Activated naive CD4-positive, alpha-beta T cell treated with anti-CD3 and anti-CD28 coated beads, Interleukin-2, amount 50 U/mL, for 72 hours (primary cell): ENCODE measurements at places on chromosomes 6 and 20. TPM values are rescaled to one million over a fixed set of nuclear protein-coding genes. Genes with fewer than 3 reads are reported as not detected.

BAK1 gene
- total RNA-seq: 57.0 TPM

CD40 gene
- 10.0 TPM for total RNA-seq

HS3ST5 gene
- total RNA-seq: not detected

FOXS1 gene
- total RNA-seq: not detected

CEP162 gene
- 4.9 TPM for total RNA-seq

PROCR gene
- 3.1 TPM for total RNA-seq

- DNase-seq: no peak
These were observed 350 bp downstream of the HELZ2 start for GRCh38 chr20:63573647-63574131.

DNA sequence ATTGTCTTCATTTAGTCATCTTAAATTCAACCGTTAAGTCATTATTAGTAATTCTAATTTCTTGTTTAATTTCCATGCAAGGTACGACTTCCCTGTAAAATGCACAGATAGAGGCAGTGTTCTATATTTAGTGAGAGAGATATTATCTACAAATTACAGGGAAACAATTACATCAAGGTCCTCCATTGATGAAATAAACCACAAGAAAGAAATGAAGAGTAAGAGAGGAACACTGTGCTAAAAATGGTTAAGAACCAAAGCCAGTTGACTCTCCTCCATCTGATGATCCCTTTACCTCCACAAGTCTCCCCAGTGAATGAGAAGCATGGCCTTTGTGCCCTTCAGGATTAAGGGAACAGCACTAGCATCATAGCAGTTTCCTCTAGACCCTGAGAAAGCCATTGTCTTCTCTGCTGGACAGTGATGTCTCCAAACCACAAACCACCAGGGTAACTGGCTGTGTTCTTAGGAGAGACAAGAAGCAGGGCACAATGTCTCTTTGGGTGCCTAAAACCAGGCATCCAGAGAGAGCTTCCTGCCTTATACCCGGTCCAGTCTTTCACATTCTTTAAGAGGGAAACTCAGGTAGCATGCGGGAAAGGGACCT, 38.1 kb downstream of the IRF4 start:
- no peak for DNase-seq

DNA sequence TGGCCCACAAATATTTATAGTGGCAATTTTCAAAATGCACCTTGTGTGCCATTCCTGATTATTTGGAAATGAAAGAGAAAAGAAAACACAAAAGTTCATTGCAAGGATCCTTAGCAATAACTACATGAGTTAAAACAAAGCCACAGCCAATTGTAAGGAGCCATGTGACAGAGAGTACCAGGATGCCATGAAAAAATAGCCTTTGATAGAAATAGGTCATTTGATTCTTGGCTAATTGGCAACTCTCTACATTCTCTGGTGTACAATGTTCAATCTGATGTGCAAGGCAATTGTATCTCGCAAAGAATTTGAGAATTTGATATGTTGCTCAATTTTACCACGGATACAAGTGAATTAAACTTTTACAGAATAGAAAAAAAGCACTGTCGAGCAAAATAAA, 9.6 kb downstream of the HLA-A start:
- no peak for DNase-seq

DNA sequence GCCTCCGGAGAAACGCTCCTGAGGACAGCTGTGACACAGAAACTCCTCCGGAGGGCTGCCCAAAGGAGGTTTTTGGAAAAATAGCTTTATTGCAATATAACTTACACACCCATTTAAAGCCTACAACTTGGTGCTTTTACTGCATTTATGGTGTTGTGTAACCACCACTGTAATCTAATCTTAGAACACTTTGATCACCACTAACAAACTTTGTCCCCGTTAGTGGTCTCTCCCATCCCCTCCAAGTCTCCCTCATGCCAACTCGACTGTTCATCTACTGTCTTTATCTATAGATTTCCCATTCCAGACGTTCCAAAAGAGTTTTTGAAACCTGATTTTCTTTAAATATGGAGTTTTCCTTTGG, 62.8 kb downstream of the SYNJ2 start:
- DNase-seq: no peak

DNA sequence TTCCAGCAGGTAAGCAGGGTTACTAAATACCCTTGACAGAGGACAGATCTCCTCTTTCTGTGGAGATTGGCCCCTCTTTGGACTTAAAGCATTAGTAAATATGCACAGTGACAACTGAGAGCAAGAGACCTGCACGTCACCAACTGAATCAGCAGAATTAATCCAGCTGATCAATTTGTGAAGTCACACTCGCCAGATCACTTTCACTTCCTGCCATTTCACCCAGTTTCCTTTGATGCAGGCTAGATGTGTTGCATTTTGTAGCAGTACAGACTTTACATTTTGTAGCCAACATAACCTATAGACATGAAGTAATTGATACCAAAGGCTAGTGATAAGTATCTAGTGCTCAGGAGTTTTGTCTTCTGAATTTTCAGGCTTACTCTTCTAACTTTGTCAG, 11.9 kb downstream of the SYNE1 start:
- DNase-seq: no peak

- no peak for DNase-seq
These were observed 47.1 kb downstream of the ASCC3 start for GRCh38 chr6:100833972-100834574.

DNA sequence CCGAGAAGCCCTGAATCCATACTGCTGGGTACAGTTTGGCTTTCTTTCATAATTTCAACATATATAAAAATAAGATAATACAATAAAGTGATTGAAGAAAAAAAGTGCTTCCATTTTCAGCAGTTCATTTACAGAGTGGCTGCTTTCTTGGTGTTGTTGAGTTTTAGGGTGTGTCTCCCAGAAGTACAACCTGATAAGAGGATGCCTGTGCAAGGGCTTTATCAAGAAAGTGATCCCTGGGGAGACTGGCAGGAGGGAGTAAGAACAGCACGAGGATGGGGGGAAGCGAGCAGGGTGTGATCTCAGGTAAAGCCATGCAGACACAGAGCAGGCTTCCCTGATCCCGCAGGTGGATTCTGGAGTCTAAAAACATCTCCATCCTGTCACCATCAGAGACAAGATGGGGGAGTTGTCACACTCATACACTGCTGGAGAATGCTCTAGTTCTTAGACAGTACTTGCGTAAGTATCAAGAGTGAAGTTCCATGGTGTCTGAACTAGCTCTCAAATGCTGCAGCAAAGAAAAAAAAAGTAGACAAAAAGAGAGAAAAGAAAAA, 395.9 kb downstream of the CDH26 start:
- no peak for DNase-seq

GRCh38 chr6:8432614-8433013, 2.7 kb downstream of the SLC35B3 start:
- no peak for DNase-seq

GRCh38 chr6:74369556-74369993, 673.6 kb downstream of the CD109 start:
- DNase-seq: no peak

DNA sequence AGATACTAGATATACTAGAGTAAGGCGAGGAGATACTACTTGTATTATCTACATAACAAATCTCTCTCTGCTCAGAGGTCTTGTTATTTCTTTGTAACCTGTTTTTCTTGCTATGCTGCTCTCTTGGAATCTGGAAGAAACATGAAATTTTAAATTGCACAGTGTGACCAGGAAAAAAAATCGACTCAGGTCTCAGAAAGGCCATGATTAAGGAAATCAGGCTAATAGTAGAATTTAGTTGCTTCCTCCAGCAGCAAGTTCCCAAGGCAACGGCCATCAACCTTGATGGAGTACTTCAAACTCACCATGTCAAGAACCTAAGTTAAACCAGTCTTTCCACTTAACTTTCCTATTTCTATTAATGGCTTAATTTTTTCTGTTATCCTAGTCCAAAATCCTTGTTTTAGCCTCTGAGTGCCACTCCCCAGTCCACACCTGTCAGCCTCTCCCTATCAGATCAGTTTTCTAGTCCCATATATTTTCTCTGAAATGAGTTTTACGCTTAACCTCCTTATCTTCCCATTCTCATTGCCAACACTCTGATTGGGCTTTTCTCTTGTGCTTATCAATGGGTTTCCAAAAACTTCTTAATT, 87.7 kb upstream of the BEND3 start:
- DNase-seq: no peak

GRCh38 chr6:42010185-42010891, 40.0 kb upstream of the TAF8 start:
- DNase-seq: no peak

DNA sequence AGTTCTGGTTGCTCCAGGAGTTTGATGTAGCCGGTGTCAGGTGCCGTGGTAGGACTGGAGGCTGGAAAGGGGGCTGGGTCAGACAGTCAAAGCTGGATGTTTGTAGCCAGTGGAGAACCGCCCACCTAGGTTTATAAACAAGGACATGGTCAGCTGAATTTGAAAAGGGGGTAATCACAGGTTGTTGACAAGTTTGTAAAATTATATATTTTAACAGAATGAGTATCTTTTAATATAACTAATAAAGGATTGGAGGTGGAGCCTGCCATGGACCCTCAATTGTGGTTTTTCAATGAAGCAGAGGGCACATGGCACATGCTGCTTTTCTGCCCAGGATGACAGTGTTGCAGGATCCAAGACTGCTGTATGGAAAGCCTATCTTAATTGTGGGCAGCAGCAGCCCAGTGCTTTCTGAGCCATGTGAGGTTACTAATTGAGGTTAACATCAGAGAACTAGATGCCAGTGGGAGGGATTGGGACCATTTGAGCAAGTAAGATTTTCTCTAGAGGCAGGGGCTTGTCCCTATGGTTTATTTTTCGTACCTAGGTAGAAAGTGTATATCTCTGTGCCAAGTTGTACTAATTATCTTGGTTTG, 9.7 kb downstream of the HECA start:
- DNase-seq: no peak

DNA sequence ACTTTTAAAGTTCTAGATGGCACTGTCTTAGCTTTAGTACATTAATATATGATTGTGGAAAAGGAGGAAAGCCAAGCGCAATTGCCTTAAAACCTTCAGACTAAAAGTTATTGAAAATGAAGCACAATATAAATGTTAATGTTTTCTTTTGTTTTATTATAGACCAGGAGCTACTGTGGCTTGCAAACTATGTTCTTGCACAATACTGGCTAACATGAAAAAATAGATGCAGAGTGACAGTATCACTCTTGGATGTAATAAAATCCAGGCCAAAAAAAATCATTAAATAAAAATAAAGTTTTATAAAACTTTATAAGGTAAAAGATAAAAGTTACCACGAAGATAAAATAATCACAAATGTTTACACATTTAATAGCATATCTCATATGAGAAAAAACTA, 18.3 kb upstream of the PLN start:
- no peak for DNase-seq
